ENCODE measurements at places on chromosomes 16 and 17.

- DNase-seq: no peak
Measured at GRCh38 chr17:1376061-1376460, 24.0 kb downstream of the YWHAE start.

GRCh38 chr17:17052462-17053221 lies 10.4 kb downstream of the MPRIP start:
- no peak for DNase-seq

DNA sequence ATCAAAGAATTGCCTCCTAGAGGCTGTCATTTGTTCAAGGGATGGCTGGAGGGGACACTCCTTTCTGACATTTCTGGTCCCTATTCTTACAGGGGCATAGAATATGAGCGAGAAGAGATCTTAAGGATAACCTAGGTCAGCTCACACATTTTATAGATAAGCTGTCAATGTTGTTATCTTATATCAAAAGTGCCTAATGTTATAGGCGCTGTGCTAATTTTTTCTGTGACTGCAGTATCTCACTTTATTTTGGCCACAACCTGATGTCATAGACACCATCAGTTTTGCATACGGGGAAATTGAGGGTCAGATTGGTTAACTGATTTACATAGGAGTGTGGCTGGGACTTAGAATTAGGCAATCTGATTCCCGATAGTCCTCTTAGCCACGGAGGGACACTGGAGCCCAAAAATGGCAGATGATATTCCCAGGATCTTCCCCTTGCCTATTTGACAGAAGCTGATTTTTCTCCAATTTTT lies 1.2 kb downstream of the CPD start:
- DNase-seq: no peak

DNA sequence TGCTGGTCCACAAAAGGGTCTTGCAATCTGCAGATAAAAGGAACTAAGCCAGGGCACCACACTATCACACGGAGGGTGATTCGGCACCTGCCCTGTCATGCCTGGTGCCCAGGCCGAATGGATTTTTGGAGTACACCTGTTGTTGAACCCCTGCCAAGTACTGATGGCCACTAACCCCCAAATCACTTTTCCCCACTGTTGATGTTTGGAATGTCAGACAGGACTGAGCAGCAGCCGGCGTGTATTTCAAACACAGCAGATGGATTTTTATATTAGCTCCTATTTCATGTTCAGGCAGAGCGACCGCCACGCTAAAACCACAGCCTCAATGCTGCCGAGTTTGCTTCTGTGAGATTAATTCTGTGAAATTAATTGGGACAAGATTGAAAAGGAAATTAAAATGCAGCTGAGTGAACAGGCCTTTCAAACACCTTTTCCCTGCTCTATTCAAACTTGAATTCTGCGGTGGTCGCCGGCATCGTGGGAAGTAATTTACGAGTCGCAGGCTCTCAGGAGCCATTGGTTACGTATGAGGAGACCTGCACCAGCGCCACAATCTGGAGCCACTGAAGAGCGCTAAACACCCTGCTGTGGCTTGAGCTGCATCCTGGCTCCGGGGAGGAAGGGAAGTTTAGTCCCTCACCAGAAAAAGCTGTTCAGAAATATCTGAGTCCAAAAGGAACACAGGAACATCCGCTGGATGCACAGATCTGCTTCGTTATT lies 48.5 kb downstream of the SNX11 start:
- DNase-seq: no peak

DNA sequence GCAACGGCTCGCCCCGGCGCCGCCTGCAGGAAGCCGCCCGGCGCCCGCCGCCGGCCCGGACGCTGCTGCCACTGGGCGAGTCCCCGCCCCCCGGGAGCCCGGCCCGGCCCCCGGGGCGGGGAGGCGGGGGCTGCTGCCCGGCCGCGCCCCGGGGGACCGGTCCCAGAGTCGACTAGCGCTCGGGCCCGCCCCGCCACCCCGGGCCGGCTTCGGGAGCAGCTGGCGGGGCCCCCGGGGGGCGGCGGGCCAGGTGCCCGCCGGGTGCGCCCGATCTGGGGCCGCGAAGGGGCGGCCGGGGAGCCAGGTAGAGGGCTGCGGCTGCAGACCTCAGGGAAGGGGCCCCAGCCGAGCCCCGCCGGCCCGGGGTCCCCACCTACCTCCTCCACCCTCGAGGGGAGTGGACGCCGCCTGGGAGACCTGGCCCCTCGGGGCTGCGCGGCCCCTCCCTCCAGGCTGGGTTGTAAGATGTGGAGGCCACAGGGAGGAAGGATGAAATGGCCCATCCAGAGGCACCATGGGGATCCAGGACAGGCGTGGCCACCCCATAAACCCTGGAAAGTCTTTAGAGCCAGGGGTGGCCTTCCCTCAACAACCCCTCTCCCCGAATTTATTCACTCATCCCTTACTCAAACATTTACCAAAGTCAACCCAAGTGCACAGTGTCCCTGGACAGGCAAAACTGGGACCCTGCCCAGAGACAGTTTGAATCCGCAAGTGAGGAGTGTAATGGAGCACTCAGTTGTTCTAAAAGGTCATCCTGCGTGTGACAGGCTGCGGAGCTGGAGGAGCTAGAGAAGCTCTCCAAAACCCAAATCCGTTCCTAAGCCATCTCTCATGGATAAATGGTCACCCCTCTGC lies at the start of gene CDYL2:
Gene CDYL2, minus strand, starts transcription at position 73 of the 858 bp plus-strand sequence. CDS start 425 bp downstream, outside the sequence.
- DNase-seq: peak; percentile 19

DNA sequence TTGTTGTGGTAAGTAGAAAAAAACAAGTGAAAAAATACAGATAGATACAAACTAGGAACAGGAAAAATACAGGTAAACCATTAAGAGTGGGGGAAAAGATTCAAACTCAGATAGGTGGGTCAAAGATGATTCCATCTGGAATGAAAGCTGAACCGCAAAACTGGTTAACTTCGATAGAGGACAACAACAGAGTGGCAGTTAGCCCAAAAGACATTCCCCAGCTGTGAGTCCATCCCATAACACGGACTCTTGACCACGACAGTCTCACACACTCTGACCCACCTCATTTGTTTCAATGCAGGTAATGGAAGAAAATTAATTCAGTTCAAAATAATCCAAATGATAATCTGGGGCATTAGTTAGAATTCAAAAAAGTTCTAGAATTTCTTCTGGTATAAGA lies 13.5 kb downstream of the ELAC2 start:
- no peak for DNase-seq

DNA sequence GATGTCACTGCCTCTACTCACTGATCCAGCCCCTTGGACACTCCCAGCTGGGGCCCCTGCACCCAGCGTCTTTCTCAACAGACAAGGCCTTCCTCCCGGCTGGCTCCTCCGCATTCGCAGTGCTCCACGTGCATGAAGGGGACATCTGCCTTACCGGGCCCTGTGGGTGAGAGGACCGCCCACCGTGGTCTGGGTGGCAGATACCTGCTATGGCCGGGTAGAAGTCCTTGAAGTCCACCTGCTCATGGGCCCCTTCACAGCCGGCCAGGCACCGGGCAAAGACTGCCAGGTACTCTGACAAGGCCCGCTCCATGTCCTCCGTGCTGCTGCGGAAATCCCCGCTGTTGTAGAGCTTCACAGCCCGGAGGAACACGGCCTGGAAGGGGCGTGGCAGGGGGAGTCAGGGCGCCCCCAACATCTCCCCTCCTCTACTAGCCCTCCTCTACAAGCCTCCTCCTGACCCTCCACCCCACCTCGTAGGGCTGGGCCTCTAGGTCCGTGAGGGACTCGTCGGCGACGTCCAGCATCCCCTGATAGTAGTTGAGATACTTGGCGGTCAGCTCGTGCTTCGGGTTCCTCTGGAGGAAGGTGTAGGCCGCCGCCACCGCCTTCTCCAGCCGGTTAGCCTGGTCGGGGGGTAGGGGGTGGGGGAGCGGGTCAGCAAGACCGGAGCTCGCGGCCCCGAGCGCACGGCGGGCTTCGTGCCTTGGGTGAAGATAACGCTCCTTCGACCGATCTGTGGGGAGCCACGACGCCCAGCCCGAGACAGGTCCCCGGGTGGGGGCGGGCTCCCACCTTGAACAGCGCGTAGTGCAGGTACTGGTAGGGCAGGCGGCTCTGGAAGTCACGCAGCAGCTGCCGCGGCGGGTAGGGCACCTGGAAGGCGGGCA lies 845 bp downstream of the P3H4 start:
- no peak for DNase-seq

DNA sequence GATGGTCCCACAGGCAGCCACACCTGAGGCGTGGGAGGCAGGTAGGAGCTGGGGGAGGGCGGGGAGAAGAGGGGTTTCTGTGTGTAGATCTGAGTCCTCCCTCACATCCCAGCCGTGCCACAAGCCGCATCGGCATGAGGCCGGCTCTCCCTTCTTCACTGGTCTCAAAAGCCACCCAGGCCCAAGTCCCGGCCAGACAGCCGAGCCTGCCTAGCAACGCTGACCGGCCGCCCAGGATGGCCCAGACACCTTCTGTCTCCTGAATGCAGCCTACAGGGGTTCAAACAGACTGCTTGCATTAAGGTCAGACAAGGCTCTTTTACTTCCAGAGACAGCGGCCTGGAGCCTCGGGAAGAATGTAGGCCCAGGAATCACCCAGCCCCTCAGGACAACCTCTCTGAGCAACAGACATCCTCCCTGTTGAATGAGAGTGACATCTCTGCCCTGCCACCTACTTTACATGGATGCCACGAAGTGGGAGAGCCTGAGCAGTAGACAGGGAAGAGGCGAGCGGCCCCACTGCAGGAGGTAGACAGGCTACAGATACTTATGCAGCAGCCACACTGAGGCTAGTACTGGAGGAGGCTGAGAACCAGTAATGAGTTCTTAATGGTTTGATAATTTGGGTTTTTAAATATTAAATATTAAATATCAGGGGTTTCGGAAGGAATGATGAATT lies 69.6 kb downstream of the N4BP1 start:
- DNase-seq: no peak

- no peak for DNase-seq
Measured at GRCh38 chr17:50917418-50917743, 51.2 kb upstream of the TOB1 start.

DNA sequence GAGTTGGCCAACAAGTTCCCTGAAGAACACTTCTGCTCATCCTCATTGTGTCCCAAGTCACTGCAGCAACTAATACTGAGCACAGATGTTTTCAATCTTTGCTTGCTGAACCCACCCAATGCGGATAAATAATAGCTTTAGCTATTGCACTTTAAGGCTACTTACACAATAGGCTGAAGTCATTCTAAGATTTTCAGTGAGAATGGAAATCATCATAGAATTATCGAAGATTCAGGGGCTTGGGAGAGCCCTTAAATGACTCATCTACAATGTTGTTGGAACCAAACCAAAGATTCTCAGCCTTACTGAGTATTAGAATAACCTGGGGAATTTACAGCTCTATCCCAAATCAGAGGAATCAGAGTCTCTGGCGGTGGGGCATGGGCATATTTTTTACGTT lies 51.2 kb downstream of the SYCE1L start:
- DNase-seq: no peak

DNA sequence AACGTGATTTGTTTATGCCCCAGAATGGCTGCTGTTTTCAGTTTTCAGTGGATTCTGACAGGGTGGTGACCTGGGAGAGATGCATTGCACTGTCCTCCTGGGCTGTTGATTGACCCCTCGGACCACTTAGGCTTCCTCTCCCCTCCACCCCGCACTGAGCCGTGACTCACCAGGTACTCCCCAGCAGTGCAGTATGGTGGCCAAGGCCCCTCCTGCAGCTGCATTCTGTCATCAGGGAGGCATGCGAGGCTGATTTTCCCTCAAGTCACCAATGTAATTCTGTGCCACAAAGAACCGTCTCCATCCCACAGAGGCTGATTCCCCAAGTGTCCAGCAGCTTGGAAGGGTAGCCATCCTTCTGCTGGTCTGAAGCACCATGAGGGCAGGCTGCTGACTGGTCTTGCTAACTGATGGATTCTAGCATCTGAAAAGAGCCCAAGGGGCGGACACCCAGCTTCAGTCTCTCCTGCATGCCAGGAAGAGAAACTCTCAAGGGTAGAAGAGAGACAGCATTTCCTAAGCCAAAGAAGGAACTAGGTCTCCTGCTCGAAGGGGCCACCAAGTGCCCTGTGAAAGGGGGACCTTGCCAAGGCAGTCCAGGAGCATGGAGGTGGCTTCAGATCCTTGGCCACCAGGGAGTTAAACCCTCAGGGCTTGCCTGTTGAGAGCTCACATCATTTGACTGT lies 148.1 kb downstream of the SOCS1 start:
- no peak for DNase-seq

GRCh38 chr17:61409301-61410112 lies 9.9 kb downstream of the TBX2 start:
- DNase-seq: peak; percentile 10
